Glutamatergic neuron (in vitro differentiated cells): ENCODE measurements at places on chromosomes 2 and 18.
A peak's percentile ranks its signal among the peaks of the same experiment; 100 is the strongest.

- no peak for DNase-seq
Observed at GRCh38 chr2:201366146-201366545, 9.0 kb upstream of the FLACC1 start.

DNA sequence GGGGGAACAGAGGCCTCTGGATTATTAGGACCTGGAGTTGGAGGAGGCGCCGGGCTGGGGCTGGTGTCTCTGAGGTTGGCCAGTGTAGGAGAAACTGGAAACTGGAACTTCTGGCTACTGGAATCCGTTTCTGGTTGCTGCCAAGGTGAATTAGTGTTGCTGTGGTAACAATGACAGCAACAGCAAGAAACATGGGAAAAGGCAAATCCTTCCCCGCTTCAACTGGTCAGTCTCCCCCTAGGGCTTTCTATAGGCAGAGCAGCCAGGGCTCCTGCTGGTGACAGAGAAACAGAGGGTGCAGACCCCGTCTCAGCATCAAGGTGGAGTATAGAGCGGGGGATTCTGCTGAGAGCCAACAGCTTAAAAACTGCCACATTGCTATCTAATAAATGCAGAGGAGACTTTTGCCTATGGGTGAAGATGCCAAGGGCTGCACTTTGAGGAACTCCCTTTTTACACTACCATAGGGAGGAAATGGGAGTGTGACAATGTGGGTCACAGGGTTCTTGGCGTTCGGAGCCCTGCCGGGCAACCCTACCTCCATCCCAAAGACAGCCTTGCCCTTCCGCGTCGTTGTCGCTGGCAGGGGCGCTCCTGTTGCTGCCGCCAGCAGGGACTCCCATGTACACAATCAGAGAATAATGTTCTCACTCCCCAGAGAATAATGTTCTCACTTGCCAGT lies 81.4 kb upstream of the CABLES1 start:
- DNase-seq = peak; percentile 31

DNA sequence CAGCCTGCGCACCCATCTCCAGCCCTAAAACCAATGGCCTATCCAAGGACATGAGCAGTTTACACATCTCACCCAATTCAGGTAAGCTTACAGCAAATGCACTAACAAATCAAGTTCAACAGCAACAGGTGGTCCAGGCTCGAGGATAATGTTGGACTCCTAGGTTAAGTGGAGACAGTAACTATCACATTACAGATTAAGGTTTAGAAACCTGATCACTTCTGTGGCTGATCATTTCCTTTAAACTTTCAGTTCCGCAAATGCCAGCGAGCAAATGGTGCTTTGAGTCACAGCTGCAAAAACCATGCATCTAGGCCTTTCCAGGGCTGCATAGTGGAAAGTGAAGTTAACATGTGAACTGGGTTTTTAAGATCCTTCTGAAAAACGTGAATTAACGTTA lies 259.4 kb downstream of the GBX2 start:
- DNase-seq = no peak

DNA sequence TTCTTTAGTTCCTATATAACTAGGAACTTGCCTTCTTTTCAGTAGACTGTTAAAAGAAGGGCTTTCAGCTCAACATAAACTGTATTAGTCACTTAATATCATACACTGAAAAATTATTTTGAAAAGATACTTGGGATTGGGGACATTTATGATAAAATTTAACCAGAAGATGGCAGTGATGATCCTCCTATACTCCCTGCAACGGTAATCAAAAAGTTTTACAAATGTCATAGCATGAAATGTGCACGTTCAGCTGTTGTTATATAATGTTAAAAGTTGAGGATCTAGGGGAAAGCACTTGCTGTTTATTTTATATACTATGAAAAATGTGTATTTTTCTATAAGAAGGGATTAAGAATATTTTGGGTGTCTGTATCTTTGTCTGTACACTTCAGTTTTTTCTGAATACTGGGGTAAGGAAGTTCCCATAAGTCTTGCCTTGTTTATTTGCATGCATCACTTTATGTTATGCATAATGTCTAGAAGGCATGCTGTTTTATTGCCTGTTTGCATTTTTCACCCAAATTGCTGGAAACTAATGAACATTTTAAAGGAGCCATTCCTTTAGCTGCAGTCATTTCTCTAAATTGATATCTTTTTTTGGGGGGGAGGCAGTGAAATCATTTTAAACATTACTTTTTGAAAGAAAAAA lies 19.0 kb downstream of the DYNC1I2 start:
- DNase-seq = no peak

DNA sequence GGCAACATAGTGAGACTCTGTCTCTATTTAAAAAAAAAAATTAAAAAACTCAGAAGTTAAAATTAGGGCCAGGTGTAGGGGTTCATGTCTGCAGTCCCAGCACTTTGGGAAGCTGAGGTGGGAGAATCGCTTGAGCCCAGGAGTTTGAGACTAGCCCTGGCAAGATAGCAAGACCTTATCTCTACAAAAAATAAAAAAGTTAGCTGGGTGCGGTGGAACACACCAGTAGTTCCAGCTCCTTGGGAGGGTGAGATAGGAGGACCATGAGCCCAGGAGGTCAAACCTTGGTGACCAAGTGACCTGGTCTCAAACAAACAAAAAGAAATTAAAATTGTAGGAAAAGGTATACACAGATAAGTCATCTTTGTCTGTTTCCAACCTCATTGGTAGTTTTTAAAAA lies 11.3 kb downstream of the TTLL4 start:
- no peak for DNase-seq

DNA sequence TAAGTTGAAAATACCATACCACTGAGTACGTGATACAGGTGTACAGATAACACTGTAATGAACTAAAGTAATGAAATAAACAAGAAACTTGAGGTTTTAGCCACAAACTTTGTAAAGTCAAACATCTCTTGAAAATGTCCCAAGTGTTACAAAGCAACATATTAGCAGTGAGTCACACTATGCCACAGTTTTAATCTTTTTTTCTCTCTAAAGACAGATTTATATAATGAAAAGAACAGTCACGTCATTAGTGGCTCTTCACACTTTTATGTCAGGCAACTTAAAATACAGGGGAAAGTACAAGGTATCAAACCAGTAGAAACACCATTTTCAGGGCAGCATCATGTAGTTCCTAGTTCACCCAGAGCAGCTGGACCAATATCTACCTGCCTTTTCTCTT lies 42.1 kb downstream of the RAPH1 start:
- DNase-seq = no peak

DNA sequence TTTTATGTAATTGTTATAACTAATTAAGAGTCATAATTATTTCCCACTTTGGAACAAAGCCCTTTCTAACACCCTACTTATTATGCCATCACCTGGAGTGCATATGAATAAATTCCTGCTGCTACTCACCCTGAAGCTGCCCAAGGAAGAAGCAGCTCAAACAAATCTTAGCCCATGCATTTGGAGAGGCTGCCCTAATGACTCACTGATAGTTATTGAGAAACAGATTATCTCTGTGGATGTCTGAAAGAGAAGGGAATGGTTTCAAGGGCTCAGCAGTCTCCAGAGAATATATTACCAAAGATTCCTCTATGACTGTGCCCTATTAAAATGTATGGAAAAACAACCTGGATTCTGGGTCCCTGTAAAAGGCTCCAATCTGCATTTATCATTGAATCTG lies 81.0 kb downstream of the GPR39 start:
- no peak for DNase-seq

DNA sequence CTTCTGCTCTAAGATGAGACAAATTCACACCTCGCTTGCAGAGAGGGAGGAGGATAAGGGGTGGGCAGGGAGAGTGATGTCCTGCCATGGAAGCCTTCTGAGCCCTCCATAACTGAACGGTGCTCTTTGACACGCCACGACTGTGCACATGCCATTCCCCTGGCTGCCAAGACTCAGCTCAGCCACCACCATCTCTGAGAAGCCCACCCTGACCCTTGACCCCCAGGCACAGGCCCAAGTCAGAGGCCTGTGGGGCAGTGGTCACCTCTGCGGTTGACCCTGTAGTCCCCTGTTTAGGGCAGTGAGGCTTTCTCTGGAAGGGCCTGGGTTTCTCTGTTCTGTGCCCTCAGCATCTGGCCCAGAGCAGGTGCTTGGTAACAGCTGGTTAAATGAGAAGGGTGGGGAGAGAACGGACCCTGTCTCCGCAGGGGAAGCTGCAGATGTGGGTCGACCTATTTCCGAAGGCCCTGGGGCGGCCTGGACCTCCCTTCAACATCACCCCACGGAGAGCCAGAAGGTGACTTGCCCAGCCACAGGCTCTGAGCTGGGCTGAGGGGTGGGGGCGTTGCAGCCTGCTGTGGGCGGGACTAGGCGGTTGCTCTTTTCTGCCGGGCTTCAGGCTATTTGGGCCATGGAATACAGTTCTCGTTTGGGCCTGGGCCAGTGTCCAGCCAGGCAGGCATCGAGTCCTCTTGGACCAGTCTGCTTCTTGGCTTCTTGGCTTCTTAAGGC lies 215.1 kb downstream of the DYSF start:
- no peak for DNase-seq

GRCh38 chr18:60266558-60266957 lies 106.0 kb downstream of the MC4R start:
- DNase-seq = no peak

DNA sequence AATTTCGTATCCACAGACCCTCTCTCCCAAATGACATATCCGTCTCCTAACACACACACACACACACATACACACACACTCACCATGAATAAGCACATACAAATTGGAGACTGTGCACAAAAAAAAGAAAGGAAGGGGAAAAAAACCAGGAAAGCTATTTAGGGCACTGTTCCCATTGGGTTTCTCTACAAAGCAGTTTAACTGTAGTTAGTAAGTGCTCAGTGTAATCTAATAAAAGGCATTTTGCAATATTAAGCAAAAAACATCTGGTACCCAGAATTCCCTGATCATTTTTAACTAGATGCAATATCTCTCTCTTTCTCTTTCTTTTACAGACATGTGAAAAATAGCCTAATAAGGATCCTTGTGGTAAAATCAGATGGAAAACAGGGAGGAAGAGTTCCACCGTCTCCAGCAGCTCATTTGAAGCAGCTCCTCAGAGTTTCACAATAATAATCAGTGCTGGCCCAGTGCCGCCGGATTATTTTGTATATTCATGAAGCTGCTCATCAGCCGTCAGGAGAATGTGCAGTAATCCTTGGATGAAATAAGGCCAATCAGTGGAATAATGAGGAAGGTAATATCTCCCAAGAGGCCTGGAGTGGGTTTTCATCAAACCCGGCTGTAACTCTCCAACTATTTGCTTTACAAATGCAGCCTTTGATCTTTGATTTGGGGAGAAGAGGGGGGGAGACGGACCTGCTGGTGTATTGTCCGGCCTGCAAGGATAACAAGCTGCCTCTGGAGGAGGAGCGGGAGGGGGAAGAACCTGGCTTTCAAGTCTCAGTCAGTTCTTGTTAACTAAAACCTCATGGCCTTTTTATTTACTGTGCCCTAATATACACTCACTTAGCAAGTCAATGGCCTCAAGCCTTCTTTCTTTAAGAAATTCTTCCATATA lies 227.6 kb upstream of the SMIM21 start:
- DNase-seq = no peak

- no peak for DNase-seq
Observed at GRCh38 chr18:36578871-36579710, 249.7 kb downstream of the TPGS2 start.

GRCh38 chr2:45883603-45884000 lies 232.1 kb downstream of the PRKCE start:
- no peak for DNase-seq
